Naive thymus-derived CD8-positive, alpha-beta T cell (primary cell): ENCODE measurements at places on chromosomes 5 and 9.

GRCh38 chr9:37302277-37302676 is 120.2 kb upstream of the GRHPR start:
- no peaks in the 10 kb centered on the region for H3K27me3 ChIP-seq
- no peak for DNase-seq
- peaks cover 9% of the 10 kb centered on the region for H3K36me3 ChIP-seq
- peaks cover 67% of the 10 kb centered on the region for H3K4me1 ChIP-seq
- peak overlapping the region; percentile 73 for H3K4me3 ChIP-seq

DNA sequence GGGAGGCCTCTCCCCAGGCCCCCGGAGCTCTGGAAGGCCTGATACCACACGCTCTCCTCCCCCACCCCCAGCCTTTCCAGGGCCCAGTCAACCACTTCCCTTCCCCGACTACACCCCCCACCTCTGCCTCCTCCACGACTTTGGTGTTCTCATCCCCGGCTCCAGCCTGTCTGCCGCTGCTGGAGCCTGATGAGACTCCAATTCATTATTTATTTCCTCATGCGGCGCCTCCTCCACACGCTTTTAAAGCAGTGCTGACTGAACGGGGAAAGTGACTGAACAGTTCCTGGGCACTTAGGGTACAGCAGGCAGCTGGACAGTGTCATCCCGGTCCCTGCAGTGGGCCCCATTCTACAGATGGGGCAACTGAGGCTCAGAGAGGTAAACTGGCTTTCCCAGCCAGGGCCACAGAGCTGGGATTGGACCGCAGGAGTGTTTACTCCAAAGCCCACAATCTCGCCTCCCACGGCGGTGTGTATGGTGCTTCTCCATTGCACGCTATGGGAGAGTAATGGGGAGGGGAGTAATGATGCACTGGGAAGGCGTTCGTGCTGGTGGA is 15.9 kb upstream of the RPL26L1 start:
- H3K36me3 ChIP-seq: peaks cover 67% of the 10 kb centered on the region
- no peak overlapping the region for H3K27ac ChIP-seq
- DNase-seq: no peak
- H3K27me3 ChIP-seq: no peaks in the 10 kb centered on the region

DNA sequence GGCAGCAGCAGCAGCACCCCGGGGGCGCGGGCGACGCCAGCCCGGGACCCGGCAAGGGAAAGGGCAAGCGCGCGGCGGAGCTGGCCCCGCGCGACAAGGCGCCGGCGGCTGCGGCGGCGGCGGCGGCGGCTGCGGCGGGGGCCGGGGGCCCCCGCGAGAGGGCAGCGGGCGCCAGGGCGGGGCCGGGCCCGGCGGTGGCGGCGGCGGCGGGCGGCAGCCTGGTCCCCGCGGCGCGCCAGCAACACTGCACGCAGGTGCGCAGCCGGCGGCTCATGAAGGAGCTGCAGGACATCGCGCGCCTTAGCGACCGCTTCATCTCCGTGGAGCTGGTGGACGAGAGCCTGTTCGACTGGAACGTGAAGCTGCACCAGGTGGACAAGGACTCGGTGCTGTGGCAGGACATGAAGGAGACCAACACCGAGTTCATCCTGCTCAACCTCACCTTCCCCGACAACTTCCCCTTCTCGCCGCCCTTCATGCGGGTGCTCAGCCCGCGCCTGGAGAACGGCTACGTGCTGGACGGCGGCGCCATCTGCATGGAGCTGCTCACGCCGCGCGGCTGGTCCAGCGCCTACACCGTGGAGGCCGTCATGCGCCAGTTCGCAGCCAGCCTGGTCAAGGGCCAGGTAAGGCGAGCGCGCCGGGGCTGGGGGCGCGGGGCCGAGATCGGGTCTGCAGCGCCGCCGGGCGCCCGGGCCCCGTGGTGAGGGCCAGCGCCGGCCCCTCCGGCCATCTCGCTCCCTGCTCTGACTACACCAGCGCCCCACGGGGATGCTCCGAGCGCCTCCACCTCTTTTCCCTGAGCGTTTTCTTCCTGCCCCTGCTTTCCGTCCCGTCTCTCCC is at the start of gene UBE2QL1:
TSS of gene UBE2QL1 (plus strand) at position 238 of the 843 bp plus-strand sequence. CDS start at position 273, 35 bp downstream.
- DNase-seq: peak; percentile 21
- peak within 1 kb of the TSS; percentile 73 for H3K4me3 ChIP-seq
- H3K27me3 ChIP-seq: peaks cover 48% of the 10 kb centered on the region
- H3K4me1 ChIP-seq: peaks cover 14% of the 10 kb centered on the region

DNA sequence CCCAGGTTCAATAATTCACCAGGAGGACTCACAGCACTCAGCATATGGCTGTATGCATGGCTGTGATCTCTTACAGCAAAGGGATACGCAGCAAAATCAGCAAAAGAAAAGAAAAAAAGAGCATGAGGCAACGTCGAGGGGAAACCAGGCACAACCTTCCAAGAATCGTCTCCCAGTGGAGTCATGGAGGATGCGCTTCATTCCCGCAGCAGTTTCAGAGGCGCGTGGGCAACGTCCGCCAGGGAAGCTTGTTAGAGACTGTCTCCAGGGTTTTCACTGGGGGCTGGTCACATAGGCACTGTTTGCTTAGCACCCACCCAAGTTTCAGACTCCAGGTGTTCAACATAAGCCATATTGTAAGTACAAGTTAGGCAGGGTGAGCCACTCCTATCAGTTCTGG is 44.6 kb downstream of the NSG2 start:
- no peak for DNase-seq
- no peak overlapping the region for H3K4me3 ChIP-seq
- H3K36me3 ChIP-seq: no peaks in the 10 kb centered on the region

DNA sequence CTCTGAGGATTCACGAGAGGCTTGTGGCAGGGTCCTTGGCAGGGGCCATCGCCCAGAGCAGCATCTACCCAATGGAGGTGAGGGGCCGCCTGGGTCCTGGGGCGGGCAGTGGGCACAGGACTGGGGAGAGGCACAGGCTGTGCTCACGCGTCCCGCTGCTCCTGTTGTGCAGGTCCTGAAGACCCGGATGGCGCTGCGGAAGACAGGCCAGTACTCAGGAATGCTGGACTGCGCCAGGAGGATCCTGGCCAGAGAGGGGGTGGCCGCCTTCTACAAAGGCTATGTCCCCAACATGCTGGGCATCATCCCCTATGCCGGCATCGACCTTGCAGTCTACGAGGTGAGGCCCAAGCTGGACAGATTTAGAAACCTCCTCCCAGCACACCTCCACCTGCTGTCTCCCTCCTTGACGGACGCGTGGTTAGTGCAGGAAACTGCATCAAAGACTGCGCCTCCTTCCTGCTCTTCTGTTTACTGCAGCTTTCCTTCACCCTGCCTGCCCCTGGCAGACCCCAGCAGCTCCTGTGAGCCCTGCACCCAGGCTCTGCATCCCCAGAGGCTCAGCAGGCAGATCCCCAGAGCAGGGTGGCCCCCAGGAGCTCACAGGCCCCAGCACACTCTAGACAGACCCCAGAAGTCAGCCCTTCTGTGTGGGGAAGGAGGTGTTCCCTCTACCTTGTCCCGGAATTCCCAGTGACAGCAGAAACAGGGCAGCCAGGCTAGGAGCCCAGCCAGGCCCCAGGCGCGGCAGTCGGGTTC is 21.2 kb downstream of the PTGES2 start:
- peak overlapping the region; percentile 88 for H3K27ac ChIP-seq
- peak overlapping the region; percentile 7 for H3K4me3 ChIP-seq
- DNase-seq: no peak
- H3K36me3 ChIP-seq: no peaks in the 10 kb centered on the region
- no peaks in the 10 kb centered on the region for H3K27me3 ChIP-seq
- peaks cover 36% of the 10 kb centered on the region for H3K4me1 ChIP-seq

GRCh38 chr5:154059039-154059430 is 20.3 kb downstream of the MFAP3 start:
- no peak for DNase-seq
- H3K4me3 ChIP-seq: no peak overlapping the region
- peaks cover 17% of the 10 kb centered on the region for H3K4me1 ChIP-seq
- H3K27ac ChIP-seq: peak overlapping the region; percentile 34
- H3K36me3 ChIP-seq: peaks cover 5% of the 10 kb centered on the region

DNA sequence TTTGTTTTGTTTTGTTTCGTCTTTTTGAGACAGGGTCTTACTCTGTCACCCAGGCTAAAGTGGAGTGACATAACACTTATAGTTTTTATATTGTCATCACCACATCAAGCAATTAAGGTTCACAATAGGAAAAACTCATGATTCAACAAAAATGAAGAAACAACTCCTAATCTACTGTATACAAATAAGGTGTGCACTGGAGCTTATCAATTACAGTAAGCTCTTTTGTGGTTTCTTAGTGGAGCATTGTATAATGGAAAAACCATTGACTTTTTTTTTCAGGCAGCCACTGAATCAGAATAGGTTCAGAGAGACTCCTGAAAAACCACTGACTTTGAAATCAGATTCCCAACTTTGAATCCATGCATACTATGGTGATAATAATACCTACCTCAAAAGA is 10.8 kb upstream of the PLIN2 start:
- no peak overlapping the region for H3K27ac ChIP-seq
- no peaks in the 10 kb centered on the region for H3K36me3 ChIP-seq
- DNase-seq: no peak
- no peaks in the 10 kb centered on the region for H3K4me1 ChIP-seq

- no peak overlapping the region for H3K27ac ChIP-seq
- H3K27me3 ChIP-seq: no peaks in the 10 kb centered on the region
- no peak for DNase-seq
- no peaks in the 10 kb centered on the region for H3K36me3 ChIP-seq
- H3K4me3 ChIP-seq: no peak overlapping the region
Observed at GRCh38 chr9:12958279-12958678, 183.5 kb downstream of the LURAP1L start.

- no peak overlapping the region for H3K27ac ChIP-seq
- peaks cover 5% of the 10 kb centered on the region for H3K27me3 ChIP-seq
- no peak for DNase-seq
- H3K4me3 ChIP-seq: no peak overlapping the region
Observed at GRCh38 chr5:14901462-14902051, 30.0 kb upstream of the ANKH start.

DNA sequence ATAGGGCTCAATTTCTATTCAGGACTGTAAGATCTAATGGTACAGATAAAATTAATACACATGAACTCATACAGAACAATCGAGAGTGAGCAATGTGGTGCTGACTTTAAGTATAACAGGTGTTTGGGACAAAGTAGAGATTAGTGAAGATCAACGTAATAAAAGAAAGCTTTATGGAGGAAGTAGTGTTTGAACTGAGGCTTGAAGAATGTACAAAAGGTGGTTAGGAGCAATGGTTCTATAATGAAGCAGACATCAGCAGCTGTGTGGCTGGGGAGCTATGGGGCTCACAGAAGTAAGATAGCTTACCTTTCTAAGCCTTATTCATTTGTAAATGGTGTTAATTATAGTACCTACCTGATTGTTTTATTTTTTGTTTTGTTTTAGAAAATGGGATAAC is 275.4 kb upstream of the RGMB start:
- no peaks in the 10 kb centered on the region for H3K36me3 ChIP-seq
- H3K4me3 ChIP-seq: no peak overlapping the region
- H3K4me1 ChIP-seq: no peaks in the 10 kb centered on the region
- no peak overlapping the region for H3K27ac ChIP-seq
- DNase-seq: no peak
